ENCODE measurements at places on chromosomes 3 and 15. TPM values are rescaled to one million over a fixed set of nuclear protein-coding genes. Genes with fewer than 3 reads are reported as not detected.

- no peaks in the 10 kb centered on the region for H3K27me3 ChIP-seq
- no peak for DNase-seq
- H3K36me3 ChIP-seq = no peaks in the 10 kb centered on the region
- no peak overlapping the region for H3K27ac ChIP-seq
- no peaks in the 10 kb centered on the region for H3K4me1 ChIP-seq
- H3K4me3 ChIP-seq = no peak overlapping the region
These were observed 11.9 kb upstream of the TF start for GRCh38 chr3:133734305-133734704.

- H3K27me3 ChIP-seq = no peaks in the 10 kb centered on the region
- no peak for DNase-seq
- H3K27ac ChIP-seq = no peak overlapping the region
- no peak overlapping the region for H3K4me3 ChIP-seq
These were observed 13.0 kb upstream of the TSEN2 start for GRCh38 chr3:12471241-12471640.

- no peak for DNase-seq
- no peak overlapping the region for H3K4me3 ChIP-seq
- H3K27me3 ChIP-seq = no peaks in the 10 kb centered on the region
- H3K4me1 ChIP-seq = no peaks in the 10 kb centered on the region
These were observed 167.8 kb downstream of the TAFA4 start for GRCh38 chr3:68764554-68764953.

DNA sequence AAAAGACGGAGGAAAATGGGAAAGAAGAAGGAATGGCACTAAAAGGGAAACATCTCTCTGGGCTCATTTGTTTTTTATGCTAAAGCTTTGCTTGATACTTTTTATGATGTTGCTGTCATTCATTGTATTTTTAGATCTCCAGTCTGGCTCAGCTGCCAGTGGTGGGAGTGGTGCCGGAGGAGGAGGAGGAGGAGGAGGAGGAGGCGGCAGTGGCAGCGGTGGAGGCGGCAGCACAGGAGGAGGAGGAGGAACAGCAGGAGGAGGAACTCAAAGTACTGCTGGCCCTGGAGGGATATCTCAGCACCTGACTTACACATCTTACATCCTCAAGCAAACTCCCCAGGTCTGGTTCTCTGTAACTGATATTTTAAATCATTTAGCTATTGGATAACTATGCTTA is 49.6 kb downstream of the MAP6D1 start:
- H3K4me1 ChIP-seq = no peaks in the 10 kb centered on the region
- peaks cover 89% of the 10 kb centered on the region for H3K36me3 ChIP-seq
- DNase-seq = no peak
- H3K27ac ChIP-seq = no peak overlapping the region
- no peak overlapping the region for H3K4me3 ChIP-seq

DNA sequence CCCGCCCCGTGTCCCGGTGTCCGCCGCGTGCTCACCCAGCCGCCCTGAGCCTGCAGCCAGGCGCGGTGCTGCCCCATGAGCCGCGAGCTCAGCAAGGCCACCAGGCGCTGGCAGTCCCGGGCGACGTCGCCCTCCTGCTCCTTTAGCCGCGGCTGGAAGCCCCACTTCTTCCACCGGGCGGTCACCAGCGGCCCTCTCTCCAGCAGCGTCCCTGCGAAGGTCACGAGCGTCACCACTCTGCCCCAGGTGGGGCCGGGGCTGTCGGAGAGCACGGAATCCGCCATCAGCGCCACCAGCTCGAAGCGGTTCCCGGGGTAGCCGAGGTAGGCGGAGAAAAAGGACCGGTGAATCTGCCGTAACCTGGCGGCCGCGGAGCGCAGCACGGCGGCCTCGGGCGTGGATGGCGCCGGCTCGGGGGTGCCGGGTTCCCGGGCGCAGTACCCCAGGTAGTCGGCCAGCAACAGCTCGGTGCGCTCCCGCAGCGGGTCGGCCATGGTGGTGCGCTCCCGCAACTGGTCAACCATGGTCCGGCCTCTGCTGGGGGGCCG is 298 bp downstream of the BCL2L10 start:
- no peaks in the 10 kb centered on the region for H3K36me3 ChIP-seq
- DNase-seq = peak; percentile 52
- H3K4me1 ChIP-seq = peaks cover 13% of the 10 kb centered on the region
- peak overlapping the region; percentile 44 for H3K4me3 ChIP-seq
- peak overlapping the region; percentile 4 for H3K27ac ChIP-seq

- no peak overlapping the region for H3K4me3 ChIP-seq
- H3K36me3 ChIP-seq = no peaks in the 10 kb centered on the region
- H3K4me1 ChIP-seq = peaks cover 35% of the 10 kb centered on the region
- H3K27ac ChIP-seq = peak overlapping the region; percentile 38
- no peaks in the 10 kb centered on the region for H3K27me3 ChIP-seq
These were observed 34.8 kb upstream of the RASA2 start for GRCh38 chr3:141452045-141452444.

DNA sequence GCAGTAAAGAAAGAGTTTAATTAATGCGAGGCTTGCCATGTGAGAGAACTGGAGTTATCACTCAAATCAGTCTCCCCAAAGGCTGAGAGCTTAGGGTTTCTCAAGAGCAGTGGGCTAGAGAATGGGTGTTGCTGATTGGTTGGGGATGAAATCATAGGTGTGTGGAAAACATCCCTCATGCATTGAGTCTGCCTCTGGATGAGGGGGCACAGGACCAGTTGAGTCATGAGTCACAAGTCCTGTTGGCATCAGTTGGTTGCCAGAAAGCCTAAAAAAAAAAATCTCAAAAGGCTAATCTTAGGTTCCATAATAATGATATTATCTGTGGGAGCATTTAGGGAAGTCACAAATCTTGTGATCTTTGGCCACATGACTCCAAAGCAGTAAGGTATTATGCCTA is 800.3 kb downstream of the TUSC7 start:
- no peak overlapping the region for H3K27ac ChIP-seq
- H3K36me3 ChIP-seq = no peaks in the 10 kb centered on the region
- H3K4me3 ChIP-seq = no peak overlapping the region
- no peaks in the 10 kb centered on the region for H3K27me3 ChIP-seq
- DNase-seq = no peak

- no peaks in the 10 kb centered on the region for H3K4me1 ChIP-seq
- no peak overlapping the region for H3K27ac ChIP-seq
- H3K27me3 ChIP-seq = no peaks in the 10 kb centered on the region
- H3K4me3 ChIP-seq = no peak overlapping the region
- DNase-seq = no peak
These were observed 32.5 kb upstream of the AP3B2 start for GRCh38 chr15:82742134-82742533.

- H3K27me3 ChIP-seq = no peaks in the 10 kb centered on the region
- DNase-seq = no peak
- H3K4me3 ChIP-seq = no peak overlapping the region
- H3K36me3 ChIP-seq = no peaks in the 10 kb centered on the region
- H3K4me1 ChIP-seq = peaks cover 14% of the 10 kb centered on the region
These were observed 5.7 kb upstream of the BLM start for GRCh38 chr15:90711418-90711824.

GRCh38 chr15:31871166-31871886 is 159.0 kb upstream of the CHRNA7 start:
- no peaks in the 10 kb centered on the region for H3K27me3 ChIP-seq
- H3K4me3 ChIP-seq = peak overlapping the region; percentile 59
- peak overlapping the region; percentile 77 for H3K27ac ChIP-seq
- H3K36me3 ChIP-seq = no peaks in the 10 kb centered on the region
- DNase-seq = no peak

- H3K4me1 ChIP-seq = peaks cover 7% of the 10 kb centered on the region
- no peaks in the 10 kb centered on the region for H3K27me3 ChIP-seq
- peak overlapping the region; percentile 41 for H3K27ac ChIP-seq
- peak; percentile 49 for DNase-seq
These were observed 62.2 kb upstream of the MCF2L2 start for GRCh38 chr3:183490653-183491052.

Gene SERPINI2
- not detected for total RNA-seq

Gene UROC1
- not detected for total RNA-seq

GRCh38 chr3:134029734-134030378 is at the start of gene SLCO2A1:
TSS of gene SLCO2A1 (minus strand) at chr3:134029925. CDS start at chr3:134029802, 123 bp downstream.
- H3K4me3 ChIP-seq = peak within 1 kb of the TSS; percentile 59
- H3K27ac ChIP-seq = peak within 1 kb of the TSS; percentile 62
- peaks cover 40% of the 10 kb centered on the region for H3K27me3 ChIP-seq
- peak; percentile 39 for DNase-seq
- H3K4me1 ChIP-seq = peaks cover 20% of the 10 kb centered on the region
- no peaks in the 10 kb centered on the region for H3K36me3 ChIP-seq

GRCh38 chr3:111667621-111668239 is 72.6 kb upstream of the ZBED2 start:
- H3K4me1 ChIP-seq = peaks cover 21% of the 10 kb centered on the region
- no peaks in the 10 kb centered on the region for H3K27me3 ChIP-seq
- DNase-seq = peak; percentile 82

Gene GPR87
- not detected for total RNA-seq

Gene GOLGA8S
- total RNA-seq = 0.58 TPM

DNA sequence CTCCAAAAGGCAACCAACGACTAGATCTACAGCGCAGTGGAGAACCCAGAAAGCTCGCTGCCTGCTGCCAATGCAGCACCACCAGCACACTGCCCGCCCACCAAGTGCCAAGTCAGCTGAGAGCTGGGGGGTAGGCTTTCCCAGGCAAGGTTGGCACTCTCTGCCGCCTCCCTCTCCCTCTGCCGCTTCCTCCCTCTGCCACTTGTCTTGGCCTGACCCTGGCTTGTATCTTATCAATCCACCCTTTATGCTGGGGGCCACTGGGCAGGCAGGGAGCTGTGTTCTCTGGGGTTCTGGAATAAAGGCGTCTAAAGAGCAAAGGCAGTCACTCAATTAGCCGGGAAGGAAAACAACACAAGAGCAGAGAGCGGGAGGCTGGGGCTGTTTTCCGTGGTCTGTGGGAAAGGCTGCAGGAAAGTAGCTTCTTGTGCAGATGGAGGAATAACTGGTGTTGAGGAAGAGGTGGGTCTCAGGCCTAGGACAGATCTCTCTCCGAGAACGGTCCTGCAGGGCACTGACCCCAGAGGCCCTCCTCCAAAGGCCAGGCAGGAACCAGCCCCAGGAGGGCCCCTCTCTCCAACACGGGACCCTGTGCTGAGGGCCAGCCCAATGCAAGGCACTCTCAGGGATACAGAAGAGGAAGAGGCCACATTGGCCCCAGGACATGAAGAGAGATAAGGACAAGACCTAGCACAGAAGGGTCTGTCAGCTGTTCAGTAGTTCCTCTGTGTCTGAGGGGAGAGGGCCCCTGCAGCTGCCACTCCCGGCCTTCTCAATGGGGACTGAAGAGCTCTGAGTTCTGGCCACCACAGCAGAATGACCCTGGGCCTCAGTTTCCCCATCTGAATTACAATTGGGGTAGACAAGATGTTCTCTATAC is 30.8 kb downstream of the ACSBG1 start:
- H3K27me3 ChIP-seq = no peaks in the 10 kb centered on the region
- H3K4me3 ChIP-seq = no peak overlapping the region
- DNase-seq = peak; percentile 55
- H3K27ac ChIP-seq = no peak overlapping the region
- H3K36me3 ChIP-seq = no peaks in the 10 kb centered on the region

DNA sequence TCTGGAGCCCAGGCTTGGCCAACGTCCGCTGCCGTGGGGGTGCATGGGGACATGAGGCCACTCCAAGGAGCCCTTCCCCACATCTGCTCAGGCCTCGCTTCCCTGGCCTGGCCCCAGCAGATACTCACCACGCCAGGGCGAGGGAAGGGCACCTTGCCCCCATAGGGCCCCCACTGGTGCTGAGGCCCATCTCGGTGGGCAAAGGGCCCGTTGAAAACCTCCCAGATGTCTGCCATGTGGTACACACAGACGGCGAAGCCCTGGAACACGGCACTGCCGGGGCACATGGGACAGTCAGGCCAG is 4.7 kb downstream of the SEMA3G start:
- peaks cover 27% of the 10 kb centered on the region for H3K4me1 ChIP-seq
- H3K36me3 ChIP-seq = no peaks in the 10 kb centered on the region
- no peaks in the 10 kb centered on the region for H3K27me3 ChIP-seq
- DNase-seq = no peak

GRCh38 chr3:121974601-121975111 is 47.4 kb downstream of the ILDR1 start:
- no peak overlapping the region for H3K27ac ChIP-seq
- no peak for DNase-seq
- H3K4me1 ChIP-seq = no peaks in the 10 kb centered on the region
- no peaks in the 10 kb centered on the region for H3K27me3 ChIP-seq
- H3K36me3 ChIP-seq = no peaks in the 10 kb centered on the region

GRCh38 chr3:161823910-161824309 is 327.3 kb downstream of the OTOL1 start:
- no peak for DNase-seq
- no peaks in the 10 kb centered on the region for H3K27me3 ChIP-seq
- no peaks in the 10 kb centered on the region for H3K4me1 ChIP-seq
- H3K36me3 ChIP-seq = no peaks in the 10 kb centered on the region
- no peak overlapping the region for H3K4me3 ChIP-seq

Gene IFT57
- total RNA-seq = 34.9 TPM

Gene FGD5
- 8.1 TPM for total RNA-seq

Data from stomach (tissue), 19 donors.